ENCODE measurements at places on chromosomes 3 and 15. TPM values are rescaled to one million over a fixed set of nuclear protein-coding genes. Genes with fewer than 3 reads are reported as not detected.

DNA sequence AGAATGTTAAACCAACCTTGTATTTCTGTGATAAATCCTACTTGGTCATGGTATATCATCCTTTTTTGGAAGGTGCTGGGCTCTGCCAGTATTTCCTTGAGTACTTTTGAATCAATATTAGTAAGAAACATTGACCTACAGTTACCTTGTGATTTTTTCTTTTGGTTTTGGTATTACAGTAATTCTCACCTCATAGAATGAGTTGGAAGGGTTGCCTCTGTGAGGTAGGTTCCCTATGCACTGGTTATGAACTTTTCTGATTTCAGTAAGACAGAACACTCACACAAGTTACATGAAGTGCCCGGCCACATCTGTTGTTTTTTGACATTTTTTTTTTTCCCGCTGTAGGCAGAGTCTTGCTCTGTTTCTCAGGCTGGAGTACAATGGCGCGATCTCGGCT is 20.0 kb downstream of the PCCB start:
- peaks cover 60% of the 10 kb centered on the region for H3K36me3 ChIP-seq
- peaks cover 30% of the 10 kb centered on the region for H3K4me1 ChIP-seq
- no peaks in the 10 kb centered on the region for H3K27me3 ChIP-seq
- no peak for DNase-seq
- no peak overlapping the region for H3K27ac ChIP-seq

DNA sequence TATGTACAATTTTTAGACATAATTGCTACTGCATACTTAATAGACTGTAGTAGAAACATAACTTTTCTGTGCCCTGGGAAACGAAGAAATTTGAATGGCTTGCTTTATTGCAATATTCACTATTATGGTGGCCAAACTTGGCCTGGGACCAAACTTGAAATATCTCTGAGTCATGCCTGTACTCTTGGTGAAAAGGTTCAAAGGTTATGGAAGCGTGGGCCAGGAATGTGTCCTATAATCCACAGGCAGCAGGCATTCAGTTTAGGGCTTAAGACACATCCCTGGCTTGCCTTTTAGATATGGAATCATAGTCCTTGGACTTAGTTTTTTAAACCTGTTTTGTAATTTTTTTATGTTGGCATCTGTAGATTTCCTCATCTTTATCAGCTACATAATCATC is 124.3 kb downstream of the LRIG1 start:
- H3K27me3 ChIP-seq: no peaks in the 10 kb centered on the region
- no peak overlapping the region for H3K27ac ChIP-seq
- no peak overlapping the region for H3K4me3 ChIP-seq
- H3K4me1 ChIP-seq: peaks cover 13% of the 10 kb centered on the region
- no peak for DNase-seq

DNA sequence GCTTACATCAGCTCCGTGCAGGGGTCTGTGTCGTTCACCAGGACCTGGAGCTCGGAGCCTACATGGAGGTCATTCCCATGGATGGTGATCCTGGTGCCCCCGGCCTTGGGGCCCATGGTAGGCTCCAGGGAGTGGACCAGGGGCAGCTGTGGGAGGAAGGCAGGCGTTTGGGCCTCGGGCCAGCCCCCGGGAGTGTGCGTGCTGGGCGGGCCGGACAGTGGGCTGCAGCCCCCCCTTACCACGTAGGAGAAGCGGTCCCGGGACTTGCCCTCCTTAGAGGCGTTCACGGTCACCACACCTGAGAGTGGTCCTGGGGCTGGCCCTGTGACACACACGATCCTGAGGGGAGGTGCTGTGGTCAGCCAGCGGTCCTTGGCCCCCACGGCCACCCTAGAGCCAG is 29.6 kb downstream of the H1-8 start:
- no peak for DNase-seq
- H3K4me3 ChIP-seq: no peak overlapping the region
- no peak overlapping the region for H3K27ac ChIP-seq
- no peaks in the 10 kb centered on the region for H3K36me3 ChIP-seq
- no peaks in the 10 kb centered on the region for H3K27me3 ChIP-seq
- H3K4me1 ChIP-seq: peaks cover 21% of the 10 kb centered on the region

DNA sequence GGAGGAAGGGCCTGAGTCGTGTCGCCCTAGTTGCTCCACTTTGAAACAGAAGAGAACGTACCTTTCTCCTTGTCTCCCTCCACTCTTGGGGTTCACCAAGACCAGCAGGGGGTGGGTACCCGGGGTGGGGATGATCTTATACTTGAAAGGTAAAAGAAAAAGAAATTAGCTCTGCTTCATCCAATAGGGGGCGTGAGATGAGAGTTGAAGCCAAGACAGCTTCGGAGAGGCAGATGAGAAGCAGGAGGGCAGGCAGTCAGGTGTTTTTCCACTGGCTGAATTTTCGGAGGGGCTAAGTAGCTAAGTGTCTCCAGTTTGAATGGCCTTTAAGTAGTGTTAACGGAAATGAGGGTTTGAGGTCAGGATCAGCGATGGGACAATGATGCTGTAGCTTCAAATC is 100.4 kb downstream of the DGKG start:
- peaks cover 14% of the 10 kb centered on the region for H3K4me1 ChIP-seq
- no peaks in the 10 kb centered on the region for H3K36me3 ChIP-seq
- no peak overlapping the region for H3K27ac ChIP-seq
- no peak for DNase-seq
- no peak overlapping the region for H3K4me3 ChIP-seq

GRCh38 chr3:39780352-39780751 is 29.1 kb upstream of the MYRIP start:
- no peak overlapping the region for H3K27ac ChIP-seq
- peaks cover 9% of the 10 kb centered on the region for H3K27me3 ChIP-seq
- no peaks in the 10 kb centered on the region for H3K36me3 ChIP-seq

Gene PPP1R14D
- total RNA-seq: not detected

Gene GABRB3
- 0.16 TPM for total RNA-seq

Gene GRM7
- not detected for total RNA-seq
